Stimulated activated CD8-positive, alpha-beta memory T cell treated with anti-CD3 and anti-CD28 coated beads, Interleukin-15, amount 100 ng/mL, for 1 hour (primary cell): ENCODE measurements at places on chromosomes 1 and 21.

- DNase-seq = no peak
Observed at GRCh38 chr21:35974775-35975174, 85.6 kb downstream of the SETD4 start.

- no peak for DNase-seq
Observed at GRCh38 chr1:89198491-89199072, at the start of gene GBP4. TSS of gene GBP4 (minus strand) at chr1:89198942. CDS start at chr1:89198834, 108 bp downstream.

DNA sequence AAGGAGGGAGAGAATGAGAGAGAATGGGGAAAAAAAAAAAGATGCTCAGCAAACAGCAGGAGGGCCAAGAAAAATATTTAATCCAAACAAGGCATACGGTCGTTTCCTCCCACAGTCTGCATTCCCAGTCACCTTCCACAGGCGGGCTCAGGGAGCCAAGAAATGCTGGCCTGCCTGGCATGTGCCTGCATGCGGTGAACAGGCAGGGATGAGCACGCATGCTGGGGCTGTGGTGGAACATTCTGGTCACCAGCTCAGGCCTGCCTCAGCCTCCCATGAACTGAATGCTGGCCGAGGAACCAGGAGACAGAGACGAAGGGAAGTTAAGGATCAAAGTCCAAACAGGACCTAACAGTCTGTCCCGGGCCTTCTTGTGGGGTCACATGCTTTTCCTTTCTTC lies 335.3 kb downstream of the ASTN1 start:
- no peak for DNase-seq

- DNase-seq = no peak
Observed at GRCh38 chr1:30734580-30734979, 11.2 kb upstream of the MATN1 start.
